NCI-H446 treated with DMSO at 0.1 percent for 48 hours (cell line): ENCODE measurements at places on chromosomes 4 and X.
A peak's percentile ranks its signal among the peaks of the same experiment; 100 is the strongest.

DNA sequence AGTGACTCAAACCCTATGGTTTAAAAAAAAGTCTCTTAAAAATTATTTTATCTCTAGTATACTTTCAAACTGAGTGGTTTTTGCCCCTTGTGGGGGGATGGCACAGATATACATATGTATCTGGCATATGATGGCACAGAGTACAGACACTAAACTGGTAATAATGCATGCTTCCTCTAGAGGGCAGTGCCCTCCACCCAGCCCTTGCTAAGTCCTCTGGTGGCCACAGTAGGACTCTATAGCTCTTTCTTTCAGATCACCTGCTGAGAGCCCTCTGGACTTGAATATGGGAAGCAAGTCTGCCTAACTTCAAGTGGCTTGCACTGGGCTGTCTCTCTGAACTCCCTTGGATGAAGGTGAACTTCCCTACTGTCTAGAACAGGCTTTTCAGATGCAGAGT lies 66.3 kb downstream of the TSPAN7 start:
- DNase-seq = no peak

- DNase-seq = peak; percentile 42
These were observed 123.3 kb downstream of the CLCN4 start for GRCh38 chrX:10280071-10280470.

GRCh38 chr4:6999172-7000086 lies 43.7 kb upstream of the TADA2B start:
- DNase-seq = no peak

DNA sequence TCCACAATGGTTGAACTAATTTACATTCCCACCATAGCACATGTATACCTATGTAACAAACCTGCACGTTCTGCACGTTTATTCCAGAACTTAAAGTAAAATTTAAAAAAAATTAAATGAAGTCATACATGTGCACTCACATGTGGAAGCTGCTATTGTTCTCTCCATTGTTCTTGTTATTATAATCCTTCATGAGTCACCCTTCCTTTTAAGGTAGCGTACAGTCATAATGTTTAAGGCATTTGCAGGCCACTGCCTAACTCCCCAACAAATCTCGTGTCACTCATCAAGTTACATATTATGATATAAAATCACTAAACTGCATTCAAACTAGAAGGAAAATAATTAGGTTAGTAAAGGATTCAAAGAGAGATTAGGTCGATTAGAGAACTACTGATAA lies 63.6 kb downstream of the SLC7A11 start:
- DNase-seq = no peak

- DNase-seq = no peak
These were observed 209.1 kb upstream of the JADE1 start for GRCh38 chr4:128600410-128600809.

DNA sequence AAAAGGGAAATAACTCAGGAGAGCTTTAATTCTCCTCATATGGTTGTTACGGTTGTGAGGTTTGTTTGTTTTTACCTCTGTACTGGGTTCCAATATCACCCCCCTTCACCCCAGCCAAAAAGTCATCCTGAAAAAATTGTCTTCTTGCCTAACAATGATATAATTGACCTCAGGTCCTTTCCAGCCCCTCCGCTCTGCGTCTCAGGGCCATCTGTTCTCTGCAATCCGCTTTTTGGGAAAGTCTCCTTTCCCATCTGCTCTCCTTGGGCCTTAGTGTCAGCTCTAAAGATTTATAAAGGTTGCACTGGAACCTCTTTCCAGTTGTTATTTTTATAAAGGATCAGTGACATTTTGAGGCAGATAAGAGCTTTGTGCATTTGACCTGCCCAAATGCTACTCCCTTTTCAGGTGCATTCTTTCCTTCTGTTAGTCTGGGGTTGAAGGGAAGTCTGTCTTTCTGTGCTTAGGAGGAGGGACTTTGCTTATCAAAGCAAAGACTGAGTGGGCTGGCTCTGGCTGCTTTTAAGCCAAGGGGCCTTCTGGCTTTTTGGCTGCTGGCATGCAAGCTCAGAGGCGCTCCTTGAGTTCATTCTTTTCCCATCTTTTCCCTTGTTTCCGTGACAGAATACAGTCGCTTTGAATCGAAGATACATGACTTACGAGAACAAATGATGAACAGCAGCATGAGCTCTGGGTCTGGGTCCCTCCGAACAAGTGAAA lies 34.1 kb downstream of the DLG3 start:
- DNase-seq = peak; percentile 21

DNA sequence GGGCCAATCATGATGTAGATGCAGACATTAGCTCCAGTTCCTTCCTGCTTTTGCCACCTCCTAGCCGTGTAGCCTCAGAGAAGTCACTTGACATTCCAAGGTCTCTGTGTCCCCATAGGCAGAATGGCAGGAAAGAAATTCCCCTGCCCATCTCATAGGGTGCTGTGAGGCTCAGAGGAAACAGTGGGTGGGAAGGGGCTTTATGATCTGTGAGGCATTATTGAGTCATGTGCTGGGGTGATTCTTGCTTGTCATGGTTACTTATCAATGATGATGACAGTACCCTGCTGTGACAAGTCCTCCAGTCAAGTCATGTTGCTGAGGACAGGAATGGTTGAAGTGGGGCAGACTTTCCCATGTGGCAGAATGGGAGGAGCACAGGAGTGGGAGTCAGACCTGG lies 63.7 kb downstream of the MSX1 start:
- DNase-seq = no peak

DNA sequence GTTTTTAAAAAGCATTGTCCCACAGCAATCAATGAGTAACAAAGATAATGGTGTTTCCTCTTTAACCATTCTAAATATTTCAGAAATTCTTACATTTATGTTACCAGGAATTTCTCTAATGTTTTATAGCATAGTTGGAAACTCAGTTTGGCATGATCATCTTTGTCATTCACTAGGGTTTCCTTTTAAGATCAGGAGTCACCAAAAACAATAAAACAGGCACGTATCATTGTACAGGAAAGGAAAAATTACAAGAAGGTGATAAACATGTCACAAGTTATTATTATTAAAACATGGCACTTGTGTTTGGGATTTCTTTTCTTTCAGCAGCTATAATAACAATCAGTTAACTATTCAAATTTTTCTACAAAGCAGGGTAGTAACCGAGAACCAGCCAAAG lies 84.0 kb downstream of the SLC10A7 start:
- no peak for DNase-seq

GRCh38 chr4:8554555-8555100 lies 25.6 kb upstream of the GPR78 start:
- no peak for DNase-seq

GRCh38 chrX:19893727-19894126 lies 6.3 kb upstream of the SH3KBP1 start:
- no peak for DNase-seq

GRCh38 chr4:153472122-153473037 lies 6.2 kb downstream of the TMEM131L start:
- no peak for DNase-seq

DNA sequence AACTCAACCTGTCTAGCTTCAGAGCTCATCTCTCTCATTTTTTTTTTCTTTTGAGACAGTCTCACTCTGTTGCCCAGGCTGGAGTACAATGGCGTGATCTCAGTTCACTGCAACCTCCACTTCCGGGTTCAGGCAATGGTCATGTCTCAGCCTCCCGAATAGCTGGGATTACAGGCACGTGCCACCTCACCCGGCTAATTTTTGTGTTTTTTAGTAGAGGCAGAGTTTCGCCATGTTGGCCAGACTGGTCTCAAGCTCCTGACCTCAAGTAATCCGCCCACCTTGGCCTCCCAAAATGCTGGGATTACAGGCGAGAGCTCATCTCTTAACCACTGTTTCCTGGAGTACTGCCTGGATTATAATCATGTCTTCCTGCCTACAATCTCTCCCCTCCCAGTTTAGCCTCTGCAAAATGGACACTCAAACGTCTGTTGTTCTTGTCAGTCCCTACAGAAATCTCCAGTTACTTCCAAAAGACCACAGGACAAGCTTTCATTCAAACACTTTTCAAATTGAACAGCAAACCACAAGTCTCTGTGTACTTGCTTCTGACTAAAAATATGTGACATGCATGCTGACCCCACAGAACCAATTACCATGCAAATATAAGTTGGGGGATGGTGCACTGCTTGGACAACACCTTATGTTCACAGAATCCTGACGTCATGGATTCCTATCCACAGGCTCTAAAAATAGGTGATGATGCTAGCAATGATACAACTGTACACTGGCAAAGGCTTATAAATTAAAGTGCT lies 137.2 kb downstream of the SH3KBP1 start:
- no peak for DNase-seq

DNA sequence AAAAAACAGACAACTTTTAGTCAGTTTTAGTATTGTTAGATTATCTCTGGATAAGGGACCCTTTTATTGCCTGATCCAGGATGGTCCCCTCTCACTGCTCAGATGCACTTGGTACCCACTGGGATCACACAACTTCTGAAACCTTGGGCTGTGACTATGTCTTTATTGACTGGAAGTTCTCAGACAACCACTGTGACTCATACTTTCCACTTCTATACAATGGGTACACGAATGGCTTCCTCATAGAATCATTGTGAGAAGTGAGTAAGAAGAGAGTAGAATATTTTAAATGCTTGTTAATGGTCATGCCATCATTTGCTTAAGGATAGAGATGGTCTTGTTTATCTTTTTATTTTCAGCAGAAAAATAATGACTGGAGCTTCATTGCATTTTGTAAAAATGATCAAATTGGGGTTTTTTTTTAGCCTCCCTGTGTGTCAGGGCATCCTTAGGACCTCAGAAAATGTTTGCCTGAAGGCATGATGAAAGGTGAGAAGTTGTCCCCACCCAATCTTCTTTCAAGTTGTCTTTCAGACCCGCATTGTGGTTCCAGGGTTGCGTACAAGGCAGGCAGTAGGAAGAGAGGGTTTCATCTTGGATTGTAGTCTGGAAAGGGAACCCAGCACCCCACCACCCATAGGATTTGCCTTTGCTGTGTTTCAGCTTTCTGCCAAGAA lies 115.1 kb downstream of the CPEB2 start:
- no peak for DNase-seq

GRCh38 chr4:123325241-123325681 lies 71.3 kb upstream of the SPRY1 start:
- DNase-seq = no peak

DNA sequence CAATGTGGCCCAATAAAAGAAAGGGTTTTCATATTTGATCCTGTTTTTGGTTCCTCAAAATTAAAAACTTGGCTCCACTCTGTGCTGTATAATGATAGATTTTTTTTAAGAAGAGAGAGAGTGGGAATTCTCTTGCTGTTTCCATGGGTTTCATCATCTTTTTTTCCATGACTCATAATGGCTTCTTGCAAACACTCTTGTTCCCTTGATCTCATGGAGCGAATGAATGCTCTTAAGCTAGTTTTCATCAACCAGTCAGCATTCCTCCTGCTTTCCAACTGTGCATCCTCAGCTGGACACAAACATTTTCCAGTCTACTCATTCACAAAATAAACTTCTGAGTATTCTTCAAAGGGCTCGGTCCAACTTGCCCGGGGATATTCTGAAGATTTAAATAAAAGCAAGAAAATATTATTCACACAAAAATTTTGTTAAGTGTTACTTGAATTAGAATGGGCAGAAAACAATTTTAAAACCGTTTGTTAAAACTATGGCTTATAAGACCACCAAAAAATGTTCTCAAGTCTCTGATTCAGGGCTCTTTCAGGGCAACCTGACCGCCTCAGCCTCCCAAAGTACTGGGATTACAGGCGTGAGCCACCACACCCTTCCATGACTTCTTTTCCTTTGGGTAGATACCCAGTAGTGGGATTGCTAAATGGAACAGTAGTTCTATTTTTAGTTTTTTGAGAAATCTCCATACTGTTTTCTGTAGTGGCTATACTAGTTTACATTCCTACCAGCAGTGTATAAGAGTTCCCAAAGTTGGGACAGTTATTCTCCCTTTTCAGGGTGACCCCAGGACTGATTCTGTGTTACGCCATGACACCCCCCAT lies 64.7 kb downstream of the TMEM156 start:
- DNase-seq = no peak

DNA sequence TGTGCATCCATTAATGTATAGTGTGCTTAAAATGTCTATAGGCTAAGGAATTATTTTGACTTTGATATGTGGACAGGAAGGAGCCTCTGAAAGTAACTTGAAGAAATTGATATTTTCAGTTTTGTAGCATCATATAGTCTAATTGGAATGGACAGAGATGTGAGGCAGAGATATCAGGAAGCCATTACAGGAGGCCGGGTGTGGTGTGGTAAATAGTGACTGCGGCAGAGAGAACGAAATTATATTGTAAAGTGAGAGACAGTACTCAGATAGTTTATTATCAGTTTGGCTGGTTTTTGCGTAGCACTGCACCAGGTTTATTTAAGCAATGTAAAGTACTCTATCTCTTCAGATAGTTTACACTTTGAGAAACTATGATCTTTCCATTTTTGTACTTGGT lies 98.5 kb downstream of the RAP1GDS1 start:
- DNase-seq = no peak

- DNase-seq = no peak
These were observed 35.8 kb downstream of the UNC5C start for GRCh38 chr4:95513022-95513421.

DNA sequence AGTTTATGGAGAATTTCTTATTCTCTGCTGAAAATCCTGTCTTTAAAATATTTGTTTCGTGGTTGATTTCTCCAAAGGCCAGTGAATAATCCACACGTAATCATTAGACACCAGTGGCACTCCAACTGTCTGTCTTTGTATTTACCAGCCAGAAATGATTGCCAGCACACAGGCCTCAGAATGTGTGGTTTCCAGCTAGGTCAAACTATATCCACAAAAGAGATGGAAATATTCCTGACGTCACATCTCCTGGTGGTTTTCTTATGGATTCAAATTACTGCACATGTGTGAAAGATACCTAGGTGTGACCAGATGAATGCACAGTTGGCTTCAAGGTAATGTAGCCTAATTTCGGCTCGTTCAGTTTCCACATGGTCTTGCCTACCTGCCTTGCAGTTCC lies 27.2 kb upstream of the TENM3 start:
- DNase-seq = no peak

GRCh38 chrX:102934624-102935023 lies 2.4 kb upstream of the RAB40AL start:
- DNase-seq = no peak

DNA sequence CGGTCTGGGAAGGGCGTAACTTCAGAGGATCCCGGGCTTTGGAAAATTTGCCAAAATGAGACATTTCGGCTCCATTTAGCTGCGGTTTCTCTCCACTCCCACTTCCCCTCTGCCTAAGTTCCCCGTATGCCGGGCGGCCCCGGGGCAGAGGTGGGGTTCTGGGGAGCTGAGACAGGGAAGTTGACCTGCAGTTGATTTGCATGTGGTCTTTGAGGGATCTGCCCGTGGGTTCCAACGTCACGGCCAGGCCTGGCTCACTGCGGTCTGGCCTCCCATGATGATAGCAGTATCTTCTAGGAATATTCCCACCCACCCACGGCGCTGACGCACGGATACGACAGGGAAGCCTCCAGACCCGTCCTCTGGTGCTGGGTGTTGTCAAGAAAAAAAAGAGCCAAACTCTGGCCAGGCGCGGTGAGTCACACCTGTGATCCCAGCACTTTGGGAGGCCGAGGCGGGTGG lies 27.3 kb upstream of the CRLF2 start:
- no peak for DNase-seq
